ENCODE measurements at places on chromosomes 7 and 10.

- DNase-seq: no peak
Observed at GRCh38 chr10:73867126-73867807, 7.1 kb downstream of the CAMK2G start.

DNA sequence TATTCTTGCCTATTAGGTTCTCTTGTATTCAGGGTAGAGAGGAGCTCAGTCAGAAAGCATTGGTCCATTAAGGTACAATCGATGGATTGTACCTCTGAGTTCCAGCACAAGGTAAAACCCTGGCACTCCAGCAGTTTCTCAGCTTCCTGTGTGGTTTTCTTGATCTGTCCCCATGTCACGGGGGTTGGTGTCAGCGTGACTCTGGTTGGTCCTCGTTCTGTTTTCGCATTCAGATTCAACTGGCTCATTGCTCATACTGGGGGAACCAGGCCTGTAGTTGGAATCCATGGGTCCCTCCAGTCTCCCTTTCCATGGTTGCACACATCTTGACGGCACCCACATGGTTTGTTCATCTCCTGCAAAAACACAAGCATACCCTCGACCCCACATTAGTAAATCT, 32.7 kb upstream of the RASGEF1A start:
- no peak for DNase-seq

- no peak for DNase-seq
Observed at GRCh38 chr10:23459308-23459939, 20.5 kb downstream of the OTUD1 start.

- no peak for DNase-seq
Observed at GRCh38 chr10:77428691-77429395, 208.8 kb downstream of the KCNMA1 start.

- DNase-seq: no peak
Observed at GRCh38 chr7:140287988-140288387, 110.3 kb downstream of the SLC37A3 start.

DNA sequence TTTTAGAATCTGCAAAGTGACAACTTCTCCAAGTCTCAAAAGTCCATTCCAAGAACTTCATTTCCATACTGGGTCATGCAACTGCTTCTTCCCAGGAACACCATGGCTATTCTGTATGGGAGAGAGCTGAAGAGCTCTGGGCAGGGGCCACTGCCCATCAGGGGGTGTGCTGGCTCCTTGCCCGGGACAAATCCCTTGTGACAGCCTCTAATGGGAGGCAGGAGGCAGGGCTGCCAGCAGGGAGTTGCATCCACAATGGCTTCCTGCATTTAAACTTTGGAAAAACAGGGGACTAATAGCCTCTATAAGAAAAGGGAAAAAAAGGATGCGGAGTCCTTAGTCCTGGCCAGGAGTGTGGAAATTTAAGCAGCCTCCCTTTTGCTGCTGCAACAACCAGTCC, 18.4 kb upstream of the FRMD4A start:
- DNase-seq: no peak

Measured in CD14-positive monocyte (primary cell).